ENCODE measurements at places on chromosomes 7 and 10.

DNA sequence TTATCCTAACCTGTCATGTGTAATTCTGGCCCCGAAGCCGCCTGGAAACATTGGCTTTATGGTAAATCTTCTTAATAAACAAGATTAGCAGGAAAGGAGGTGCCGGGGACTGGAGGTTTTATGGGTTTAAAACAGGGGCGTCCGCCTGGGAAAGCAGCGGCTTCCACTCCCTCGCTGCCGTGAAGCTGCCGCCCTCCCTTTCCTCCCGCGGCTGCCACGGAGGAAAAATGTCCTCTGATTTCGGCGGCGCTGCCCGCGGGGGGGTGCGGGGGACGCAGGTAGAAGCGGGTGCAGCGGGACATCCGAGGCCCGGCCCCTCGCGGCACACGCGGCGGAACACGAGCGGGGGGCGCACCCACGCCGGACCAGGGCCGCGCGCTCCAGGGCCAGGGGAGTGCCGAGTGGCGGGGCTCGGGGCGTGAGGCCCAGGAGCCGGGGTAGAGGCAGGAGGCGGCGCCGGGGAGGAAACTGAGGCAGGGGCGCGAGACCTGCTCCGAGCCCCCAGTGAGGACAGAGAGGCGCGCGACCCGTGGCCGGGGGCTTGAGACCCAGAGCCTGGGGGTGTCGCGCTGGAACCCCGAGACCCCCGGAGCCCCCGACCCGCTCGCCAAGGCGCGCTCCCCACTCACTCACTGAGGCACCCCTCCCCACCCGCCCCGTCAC lies 993 bp downstream of the PTPRN2 start:
- DNase-seq, result no peak
- no peak overlapping the region for H3K27ac ChIP-seq

- H3K36me3 ChIP-seq, result no peaks in the 10 kb centered on the region
- H3K27ac ChIP-seq, result no peak overlapping the region
- H3K4me3 ChIP-seq, result no peak overlapping the region
- DNase-seq, result no peak
Measured at GRCh38 chr7:76394957-76395356, 14.5 kb downstream of the SSC4D start.

DNA sequence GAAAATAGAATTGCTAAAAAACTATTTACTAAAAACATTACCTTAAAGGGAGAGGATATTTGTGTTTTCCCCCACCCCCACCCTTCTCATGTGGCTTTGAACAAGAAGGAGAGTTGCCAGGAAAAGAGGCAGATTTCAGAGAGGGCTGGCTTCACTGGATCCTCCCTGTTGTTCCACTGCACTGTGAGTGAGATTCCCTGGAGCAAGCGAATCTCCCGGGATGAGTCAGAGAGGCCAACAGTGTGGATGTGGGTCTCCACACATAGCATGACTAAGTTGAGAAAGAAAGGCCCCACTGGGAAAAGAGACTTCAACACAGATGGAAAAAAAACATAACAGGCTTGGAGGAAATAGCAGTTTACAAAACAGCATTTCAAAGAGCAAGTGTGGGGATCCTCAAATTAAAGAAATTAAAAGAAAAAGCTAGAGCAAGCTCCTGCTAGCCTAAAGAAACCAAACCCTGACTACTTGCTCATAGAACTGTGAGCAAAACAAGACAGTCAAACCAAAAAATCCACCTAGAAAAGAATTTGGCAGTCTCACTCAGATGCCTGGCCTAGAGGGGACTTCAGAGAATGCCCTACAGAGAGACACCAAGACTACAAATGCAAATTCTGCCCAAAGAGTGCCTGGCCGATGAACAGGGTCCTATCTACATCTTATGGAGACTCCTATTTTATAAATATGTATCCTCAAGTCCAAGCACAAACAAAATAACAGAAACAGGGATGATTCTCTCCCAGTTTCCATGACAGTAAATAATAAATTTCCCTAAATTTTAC lies 3.4 kb downstream of the CAV1 start:
- no peak overlapping the region for H3K27ac ChIP-seq
- peaks cover 48% of the 10 kb centered on the region for H3K27me3 ChIP-seq
- H3K36me3 ChIP-seq, result no peaks in the 10 kb centered on the region
- DNase-seq, result no peak

GRCh38 chr7:29247224-29247962 lies 52.8 kb downstream of the CHN2 start:
- H3K4me3 ChIP-seq, result no peak overlapping the region
- H3K27ac ChIP-seq, result no peak overlapping the region
- H3K27me3 ChIP-seq, result no peaks in the 10 kb centered on the region
- H3K4me1 ChIP-seq, result no peaks in the 10 kb centered on the region

DNA sequence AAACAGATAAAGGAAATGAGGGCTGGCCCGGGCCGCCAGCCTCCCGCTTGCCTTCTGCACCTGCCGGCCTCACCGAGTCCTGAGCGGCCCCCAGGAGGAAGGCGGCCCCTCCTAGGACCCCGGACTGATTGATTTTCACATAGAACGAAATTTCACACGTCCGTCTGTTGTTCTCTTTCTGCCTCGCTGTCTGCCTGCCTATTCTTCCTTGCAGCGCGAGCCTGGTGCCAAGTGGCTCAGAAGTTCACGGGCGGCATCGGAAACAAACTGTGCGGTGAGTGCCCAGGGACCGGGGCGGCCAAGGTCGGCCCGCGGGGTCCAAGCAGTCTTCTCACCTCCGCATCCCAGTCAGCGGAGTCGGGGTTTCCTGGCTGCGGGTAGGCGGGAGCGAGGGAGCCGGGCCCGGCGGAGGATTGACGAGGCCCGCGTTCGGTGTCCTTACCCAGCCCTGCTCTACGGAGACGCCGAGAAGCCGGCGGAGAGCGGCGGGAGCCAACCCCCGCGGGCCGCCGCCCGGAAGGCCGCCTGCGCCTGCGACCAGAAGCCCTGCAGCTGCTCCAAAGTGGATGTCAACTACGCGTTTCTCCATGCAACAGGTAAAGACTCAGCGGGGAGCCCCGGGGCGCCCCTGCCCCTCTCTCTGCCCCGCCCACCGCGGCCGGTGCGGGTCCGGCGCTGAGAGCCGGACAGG lies 967 bp downstream of the GAD2 start:
- H3K27ac ChIP-seq, result no peak overlapping the region
- peaks cover 67% of the 10 kb centered on the region for H3K27me3 ChIP-seq
- no peak for DNase-seq
- peaks cover 29% of the 10 kb centered on the region for H3K4me1 ChIP-seq

DNA sequence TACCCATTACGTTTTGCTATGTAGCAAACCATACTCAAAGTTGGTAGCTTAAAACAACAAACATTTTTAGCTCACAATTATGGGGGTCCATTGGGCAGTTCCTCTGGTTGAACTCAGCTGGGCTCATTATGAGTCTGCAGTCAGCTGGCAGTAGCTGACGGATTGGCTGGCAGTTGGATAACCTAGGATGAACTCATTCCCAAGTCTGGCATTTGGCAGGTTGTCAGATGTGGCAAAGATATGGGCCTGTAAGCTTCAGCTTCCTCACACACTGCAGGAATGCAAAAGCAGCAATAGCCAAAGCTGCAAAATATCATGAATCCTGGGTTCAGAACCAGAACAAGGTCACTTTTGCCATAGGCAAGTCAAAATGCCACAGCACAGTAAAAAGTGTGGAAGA lies 412.2 kb upstream of the SORCS1 start:
- no peak overlapping the region for H3K4me3 ChIP-seq
- H3K4me1 ChIP-seq, result no peaks in the 10 kb centered on the region
- H3K27ac ChIP-seq, result no peak overlapping the region
- no peaks in the 10 kb centered on the region for H3K27me3 ChIP-seq
- no peak for DNase-seq

DNA sequence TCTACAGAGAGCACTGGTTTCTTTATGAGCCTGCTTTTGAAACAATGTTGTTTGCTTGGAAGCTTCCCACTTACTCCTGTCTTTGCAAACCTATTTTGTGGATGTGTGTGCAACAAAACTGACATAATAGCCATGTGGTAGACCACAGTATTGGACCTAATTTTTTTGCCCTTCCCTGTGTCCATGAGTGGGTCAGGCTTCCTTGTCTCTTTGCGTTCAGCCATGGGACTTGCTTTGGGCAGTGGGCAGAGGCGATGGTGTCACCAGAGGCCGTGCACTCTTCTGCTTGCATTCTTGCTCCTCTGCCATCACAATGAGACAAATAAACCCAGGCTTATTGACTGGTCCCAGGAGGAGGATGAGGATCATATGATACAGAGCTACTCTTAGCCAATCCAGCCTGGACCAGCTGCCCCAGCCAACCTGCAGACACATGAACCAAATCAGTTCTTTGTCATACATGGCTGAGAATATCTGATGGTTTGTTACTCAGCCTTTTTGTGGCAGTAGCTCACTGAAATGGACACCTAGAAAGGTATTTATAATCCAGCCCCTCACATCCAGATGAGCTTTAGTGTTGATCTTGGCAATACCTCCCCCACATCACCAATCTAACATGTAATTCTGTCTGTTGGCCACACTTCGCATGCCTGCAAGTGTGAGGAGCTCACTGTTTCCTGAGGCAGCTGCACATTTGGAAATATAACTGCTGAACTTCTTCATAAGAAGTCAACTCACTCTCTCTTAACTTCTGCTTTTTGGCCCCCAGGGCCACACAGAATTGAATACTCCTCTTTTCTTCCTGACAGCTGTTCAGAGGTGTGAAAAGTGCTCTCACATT lies 427.8 kb upstream of the ZMIZ1 start:
- DNase-seq, result no peak
- H3K36me3 ChIP-seq, result no peaks in the 10 kb centered on the region
- no peak overlapping the region for H3K27ac ChIP-seq

DNA sequence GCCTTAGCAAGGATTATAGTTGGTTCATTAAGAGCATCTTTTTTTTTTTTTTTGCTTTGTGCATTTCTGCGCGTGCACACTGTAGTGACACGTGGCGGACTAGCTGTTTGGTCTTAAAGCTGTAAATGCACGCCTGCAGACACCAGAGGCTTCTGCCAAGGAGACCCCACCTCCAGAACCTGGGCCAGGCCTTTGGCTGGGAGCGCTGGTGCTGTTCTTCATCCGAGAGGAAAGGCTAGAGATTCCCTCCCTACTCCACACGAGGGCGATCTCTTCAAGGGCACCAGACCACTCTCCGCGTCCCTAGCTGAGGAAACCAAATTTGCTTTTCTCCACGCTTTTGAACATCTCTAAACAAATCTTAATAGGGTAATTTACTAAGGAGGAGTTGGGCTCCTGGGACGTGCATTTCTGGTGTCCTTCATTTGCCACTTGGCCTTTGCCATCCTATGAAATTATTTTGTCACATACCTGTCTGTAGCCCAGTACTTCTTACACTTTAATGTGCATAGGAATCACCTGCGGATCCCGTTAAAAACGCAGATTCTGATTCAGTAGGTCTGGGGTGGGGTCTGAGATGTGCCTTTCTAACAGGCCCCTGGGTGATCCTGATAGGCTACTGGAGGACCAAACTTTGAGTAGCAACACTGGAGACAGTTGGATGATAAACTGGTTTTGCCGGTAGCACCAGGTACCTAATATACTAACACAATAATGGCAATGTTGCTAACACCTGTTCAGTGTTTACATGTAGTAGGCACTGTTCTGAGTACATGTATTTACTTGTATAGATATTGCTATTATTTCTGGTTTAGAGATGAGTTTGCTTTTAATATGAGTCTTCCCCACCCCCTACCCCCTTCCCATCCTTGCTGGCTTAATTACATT lies 1.3 kb upstream of the SLC26A5 start:
- H3K4me1 ChIP-seq, result peaks cover 19% of the 10 kb centered on the region
- no peak overlapping the region for H3K4me3 ChIP-seq
- no peak for DNase-seq
- peaks cover 39% of the 10 kb centered on the region for H3K27me3 ChIP-seq
- no peaks in the 10 kb centered on the region for H3K36me3 ChIP-seq

GRCh38 chr10:24503461-24504320 lies 220.0 kb downstream of the ARHGAP21 start:
- H3K27ac ChIP-seq, result no peak overlapping the region
- DNase-seq, result peak; percentile 14
- H3K27me3 ChIP-seq, result peaks cover 4% of the 10 kb centered on the region
- no peaks in the 10 kb centered on the region for H3K36me3 ChIP-seq

GRCh38 chr10:14074062-14074884 lies 256.5 kb downstream of the FRMD4A start:
- H3K4me3 ChIP-seq, result no peak overlapping the region
- no peaks in the 10 kb centered on the region for H3K36me3 ChIP-seq
- no peak overlapping the region for H3K27ac ChIP-seq

- H3K36me3 ChIP-seq, result no peaks in the 10 kb centered on the region
Measured at GRCh38 chr10:126135941-126136595, 239.7 kb downstream of the FANK1 start.

DNA sequence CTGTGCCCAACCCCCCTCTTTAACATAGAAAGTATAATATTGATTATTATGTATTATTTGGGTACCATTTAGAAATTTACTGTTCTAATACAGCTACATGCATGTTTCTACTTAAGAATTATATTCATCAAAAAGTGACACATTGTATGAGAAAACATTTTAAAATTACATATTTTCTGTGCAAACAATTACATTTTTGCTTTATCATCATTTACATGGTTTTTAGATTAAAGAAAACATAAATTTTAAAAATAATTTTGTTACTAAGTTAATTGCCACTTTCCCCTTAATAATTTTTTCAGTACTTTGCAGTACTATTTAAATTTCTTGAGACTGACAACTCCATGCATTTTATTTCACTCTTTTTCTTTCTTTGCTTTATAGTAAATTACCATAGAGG lies 95.3 kb upstream of the GATAD1 start:
- no peaks in the 10 kb centered on the region for H3K4me1 ChIP-seq
- H3K27ac ChIP-seq, result no peak overlapping the region
- peaks cover 50% of the 10 kb centered on the region for H3K36me3 ChIP-seq

DNA sequence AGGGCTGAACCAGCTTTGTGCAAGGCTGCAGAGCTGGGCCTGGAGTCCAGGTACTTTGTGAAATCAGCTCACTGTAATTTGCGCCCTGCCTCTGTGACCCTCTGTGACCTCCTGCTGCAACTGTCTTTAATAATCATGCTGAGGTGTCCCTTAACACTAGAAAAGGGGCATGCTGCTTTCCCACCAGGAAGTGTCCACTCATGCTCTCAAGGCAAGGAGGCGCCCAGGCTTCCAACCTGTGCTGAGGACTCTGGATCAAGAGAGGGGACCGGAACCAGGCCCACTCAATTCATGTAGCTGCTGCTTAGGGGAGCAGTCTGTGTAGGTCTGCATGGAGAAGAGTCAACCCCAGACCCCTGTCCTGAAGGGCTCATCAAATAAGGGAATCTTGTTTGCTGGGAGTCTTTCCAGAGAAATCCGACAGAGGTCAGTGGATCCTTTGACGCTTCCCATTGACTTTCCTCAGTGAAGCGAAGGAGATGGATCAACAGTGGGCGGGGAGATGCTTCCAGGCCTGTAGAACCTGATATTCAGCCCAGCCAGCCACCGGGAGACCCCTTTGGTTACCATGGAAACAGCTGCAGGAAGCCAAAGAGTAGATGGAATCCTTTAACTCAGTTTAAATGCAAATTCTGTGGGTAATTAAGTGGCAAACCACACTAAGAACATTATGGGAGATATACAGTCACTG lies 945.9 kb downstream of the GRID1 start:
- H3K27ac ChIP-seq, result no peak overlapping the region
- no peaks in the 10 kb centered on the region for H3K27me3 ChIP-seq
- no peak overlapping the region for H3K4me3 ChIP-seq
- H3K4me1 ChIP-seq, result no peaks in the 10 kb centered on the region
